Cardiac septum (tissue), 1 donor: ENCODE measurements at places on chromosomes 1 and 21. TPM values are rescaled to one million over a fixed set of nuclear protein-coding genes. Genes with fewer than 3 reads are reported as not detected.
A peak's percentile ranks its signal among the peaks of the same experiment; 100 is the strongest.

SPATA1 gene
- 1.2 TPM for total RNA-seq

SMCP gene
- total RNA-seq = not detected

CLDN14 gene
- total RNA-seq = not detected

MYBPH gene
- total RNA-seq = not detected

IPO9 gene
- total RNA-seq = 24.7 TPM

NBPF4 gene
- total RNA-seq = not detected

TNFRSF18 gene
- 0.19 TPM for total RNA-seq

NECTIN4 gene
- not detected for total RNA-seq

TRIM67 gene
- total RNA-seq = 0.24 TPM

AGRN gene
- 27.0 TPM for total RNA-seq

DNA sequence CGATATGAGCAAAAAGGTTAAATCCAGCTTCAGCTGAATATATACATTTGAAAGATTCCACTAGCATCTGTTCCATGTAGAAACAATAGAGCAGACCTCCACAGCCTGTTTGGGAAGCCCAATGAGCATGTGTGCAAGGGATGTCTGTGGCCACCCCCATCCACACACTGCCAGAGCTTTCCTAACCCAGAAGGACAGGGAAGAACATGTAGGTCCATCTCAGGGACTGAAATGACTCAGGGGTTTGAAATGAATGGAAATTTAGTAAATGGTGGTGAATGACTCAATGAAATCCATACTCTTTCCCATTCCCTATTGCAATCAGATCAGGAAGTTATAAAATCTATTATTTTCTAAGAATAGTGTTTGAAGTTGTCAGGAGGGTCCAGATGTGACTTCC, 397.2 kb downstream of the DUSP10 start:
- DNase-seq = no peak

- peak; percentile 93 for DNase-seq
Observed at GRCh38 chr1:1763657-1764621, 14.3 kb downstream of the NADK start.

GRCh38 chr21:46069166-46069565, 28.7 kb upstream of the COL6A2 start:
- no peak for DNase-seq

DNA sequence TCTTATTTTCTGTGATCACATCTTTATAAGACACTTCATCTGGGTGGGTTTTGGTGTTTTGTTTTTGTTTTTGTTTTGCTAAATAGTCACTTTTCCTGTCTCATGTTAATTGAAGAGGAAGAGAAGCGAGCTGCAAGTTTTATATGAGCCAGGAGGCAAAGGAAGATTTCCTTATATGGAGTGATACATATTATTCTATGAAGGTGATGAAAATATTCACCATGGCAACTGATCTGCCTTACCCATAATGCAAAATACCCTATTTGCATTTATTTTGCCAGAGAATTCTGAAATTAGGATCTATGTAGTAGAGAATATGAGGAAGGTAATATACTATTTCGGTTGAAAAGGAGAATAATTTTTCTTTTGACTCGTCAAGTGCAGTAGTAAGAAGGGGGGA, 13.9 kb downstream of the CXADR start:
- DNase-seq = no peak

DNA sequence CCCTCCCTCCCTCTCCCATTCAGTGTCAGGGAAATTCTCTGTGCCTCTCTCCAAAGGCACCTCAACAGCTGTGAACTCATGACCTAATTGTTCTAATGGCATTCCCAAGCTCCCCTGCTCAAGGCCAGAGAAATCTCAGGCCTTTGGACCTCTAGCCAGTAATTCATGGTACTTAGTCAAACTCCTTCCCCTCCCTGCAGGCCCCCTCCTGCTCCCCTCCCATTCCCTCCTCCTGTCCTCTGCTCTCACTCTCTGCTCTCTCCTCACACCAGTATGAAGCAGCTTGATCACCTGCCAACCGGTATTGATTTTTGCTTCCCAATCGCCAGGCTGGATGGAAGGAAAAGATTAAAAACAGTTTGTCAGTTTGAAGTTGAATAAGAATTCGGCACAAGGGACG, 370.5 kb upstream of the PBX1 start:
- no peak for DNase-seq

GRCh38 chr1:222928212-222928611, 113.4 kb downstream of the DISP1 start:
- DNase-seq = peak; percentile 83

DNA sequence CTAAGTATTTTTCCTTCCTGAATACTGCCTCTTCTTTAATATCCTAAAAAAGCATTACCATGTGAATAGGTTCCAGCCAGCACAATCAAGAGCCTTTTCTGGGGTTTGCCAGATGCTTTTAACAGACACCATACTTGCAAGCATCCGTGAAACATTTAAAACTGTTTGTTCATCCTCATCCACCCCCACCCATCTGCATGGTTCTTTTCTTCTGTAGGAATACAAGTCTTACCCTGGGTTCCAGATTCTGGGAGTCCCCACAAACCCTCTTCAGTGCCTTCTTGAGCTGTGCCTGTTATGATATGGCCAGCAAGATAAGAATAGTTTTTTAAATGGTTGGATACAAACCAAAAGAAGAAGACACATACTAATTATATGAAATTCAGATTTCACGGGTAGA, 354.9 kb upstream of the PLXNA2 start:
- no peak for DNase-seq

DNA sequence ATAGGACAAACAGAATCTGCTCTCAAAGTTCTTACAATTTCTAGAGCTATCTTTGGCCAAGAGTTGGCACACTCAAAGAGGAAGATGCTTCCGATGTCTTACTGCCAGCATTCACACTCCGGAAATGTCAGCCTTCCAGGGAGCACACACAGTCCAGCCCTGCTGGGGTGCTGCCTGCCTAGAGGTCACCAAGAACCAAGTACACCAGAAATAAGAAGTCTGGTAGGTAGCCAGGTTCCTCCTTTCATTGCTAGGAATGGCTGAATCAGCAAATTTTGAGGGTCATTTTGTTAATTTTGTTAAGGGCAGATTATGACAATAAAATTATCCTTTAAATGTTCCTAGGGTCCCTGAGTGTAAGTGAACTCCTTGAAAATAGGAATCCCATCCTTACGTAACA, 77.5 kb downstream of the PLPP3 start:
- no peak for DNase-seq

GRCh38 chr1:220271706-220272046, 577 bp downstream of the RAB3GAP2 start:
- DNase-seq = no peak

DNA sequence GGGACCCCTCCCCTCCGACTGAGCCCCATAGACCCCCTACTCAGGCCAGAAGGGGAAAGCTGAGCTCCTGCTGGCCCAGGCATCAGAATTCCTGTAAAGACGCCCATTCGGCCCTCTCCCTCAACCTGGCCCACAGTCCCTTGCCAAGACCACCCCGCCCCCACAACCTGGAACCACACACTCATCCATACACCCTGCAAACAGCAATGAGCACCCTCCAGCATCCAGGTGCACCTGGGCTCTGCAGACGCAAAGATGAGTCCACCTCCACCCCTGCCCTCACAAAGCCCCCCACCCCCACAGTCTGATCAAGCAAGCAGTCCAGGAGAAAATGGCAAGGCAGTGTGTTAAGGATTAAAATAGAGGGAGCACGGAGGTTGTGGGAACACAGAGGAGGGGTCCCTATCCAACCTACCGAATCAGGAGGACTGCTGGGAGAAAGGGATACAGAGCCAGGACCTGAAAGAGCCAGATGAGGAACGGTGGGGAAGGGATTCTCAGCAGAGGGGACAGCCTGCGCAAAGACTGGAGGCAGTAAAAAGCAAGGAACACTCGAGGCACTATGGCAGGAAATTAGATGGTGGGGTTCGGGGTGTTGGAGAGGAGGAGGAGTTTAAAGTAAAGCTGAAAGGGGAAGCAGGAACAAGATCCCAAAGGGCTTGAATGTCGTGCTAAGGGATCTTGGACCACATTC, 67.3 kb upstream of the LAPTM5 start:
- no peak for DNase-seq

- no peak for DNase-seq
Observed at GRCh38 chr1:51517361-51518032, 1.6 kb downstream of the EPS15 start.

- DNase-seq = no peak
Observed at GRCh38 chr1:23084880-23085279, 65.6 kb downstream of the KDM1A start.

- no peak for DNase-seq
Observed at GRCh38 chr1:109046671-109047070, 4.8 kb upstream of the WDR47 start.

DNA sequence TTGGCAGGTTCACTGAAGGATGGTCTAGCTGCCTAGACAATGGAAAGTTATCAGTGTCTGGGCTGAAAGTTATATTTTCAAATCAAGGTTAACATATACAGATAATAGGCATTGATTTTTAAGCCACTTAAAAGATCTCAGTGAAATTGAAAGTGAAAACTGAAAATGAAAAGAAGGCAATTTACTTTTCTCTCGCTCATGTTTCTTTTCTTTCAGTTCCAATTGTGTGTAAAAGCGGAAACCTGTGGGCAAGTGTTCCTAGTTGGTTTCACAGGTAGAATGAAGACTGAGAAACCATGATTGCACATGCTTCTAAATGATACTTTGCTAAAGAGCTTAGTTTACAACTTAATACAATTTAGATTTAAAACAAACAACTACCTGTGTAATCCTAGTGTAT, 383.7 kb downstream of the ZP4 start:
- DNase-seq = no peak

- DNase-seq = no peak
Observed at GRCh38 chr1:4932311-4933030, 278.1 kb downstream of the AJAP1 start.

DNA sequence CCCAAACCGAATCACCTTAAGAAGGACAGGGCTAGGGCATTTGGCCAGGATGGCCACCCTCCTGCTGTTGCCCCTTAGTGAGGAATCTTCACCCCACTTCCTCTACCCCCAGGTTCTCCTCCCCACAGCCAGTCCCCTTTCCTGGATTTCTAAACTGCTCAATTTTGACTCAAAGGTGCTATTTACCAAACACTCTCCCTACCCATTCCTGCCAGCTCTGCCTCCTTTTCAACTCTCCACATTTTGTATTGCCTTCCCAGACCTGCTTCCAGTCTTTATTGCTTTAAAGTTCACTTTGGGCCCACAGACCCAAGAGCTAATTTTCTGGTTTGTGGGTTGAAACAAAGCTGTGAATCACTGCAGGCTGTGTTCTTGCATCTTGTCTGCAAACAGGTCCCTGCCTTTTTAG, 3.6 kb downstream of the BTG2 start:
- no peak for DNase-seq

- DNase-seq = no peak
Observed at GRCh38 chr1:56322211-56322610, 257.2 kb downstream of the PLPP3 start.

DNA sequence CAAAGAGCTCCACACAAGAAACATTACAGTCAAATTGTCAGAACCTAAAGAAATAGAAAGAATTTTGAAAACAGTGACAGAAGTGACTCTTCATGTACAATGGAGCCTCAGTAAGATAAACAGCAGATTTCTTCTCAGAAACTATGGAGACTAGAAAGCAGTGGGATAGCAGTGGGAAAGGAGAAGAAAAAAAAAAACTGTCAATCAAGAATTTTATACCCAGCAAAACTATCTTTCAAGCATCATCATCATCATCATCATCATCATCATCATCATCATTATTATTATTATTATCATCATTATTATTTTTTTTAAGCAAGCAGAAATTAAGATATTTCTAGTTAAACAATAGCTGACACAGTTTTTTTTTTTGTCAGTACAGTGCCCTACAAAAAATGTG, 24.2 kb downstream of the CEP170 start:
- no peak for DNase-seq

- no peak for DNase-seq
Observed at GRCh38 chr1:166140251-166140650, 26.6 kb downstream of the FAM78B start.

- DNase-seq = no peak
Observed at GRCh38 chr1:160576390-160576789, 2.9 kb downstream of the CD84 start.

- no peak for DNase-seq
Observed at GRCh38 chr1:204250428-204251030, 36.7 kb upstream of the GOLT1A start.

DNA sequence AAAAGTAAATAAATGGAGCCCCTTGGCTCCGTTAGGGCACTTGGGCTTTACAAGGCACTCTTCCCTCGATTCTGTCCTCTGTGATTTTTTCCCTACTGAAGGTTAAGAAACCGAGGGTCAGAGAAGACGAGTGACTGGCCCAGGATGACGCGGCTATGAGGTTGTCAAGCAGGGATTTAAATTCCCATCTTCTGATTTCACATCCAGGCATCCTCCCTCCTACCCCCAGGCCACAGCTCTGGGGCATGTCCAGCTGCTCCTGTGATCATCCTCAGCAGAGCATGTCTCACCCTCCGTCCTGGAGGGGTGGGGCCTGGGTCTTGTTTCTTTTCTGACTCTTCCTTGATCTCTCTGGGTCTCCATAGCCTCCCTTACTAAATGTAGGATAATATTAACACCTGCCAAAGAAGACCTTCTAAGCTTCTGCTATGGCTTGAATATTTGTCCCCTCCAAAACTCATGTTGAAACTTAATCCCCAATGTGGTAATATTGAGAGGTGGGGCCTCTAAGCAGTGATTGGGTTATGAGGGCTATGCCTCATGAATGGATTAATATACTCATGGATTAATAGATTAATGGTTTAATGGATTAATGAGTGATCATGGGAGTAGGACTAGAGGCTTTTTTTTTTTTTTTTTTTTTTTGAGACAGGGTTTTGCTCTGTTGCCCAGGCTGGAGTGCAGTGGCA, 4.6 kb downstream of the CRYBG2 start:
- no peak for DNase-seq

GRCh38 chr1:192936313-192937018, 122.7 kb downstream of the UCHL5 start:
- DNase-seq = no peak

DNA sequence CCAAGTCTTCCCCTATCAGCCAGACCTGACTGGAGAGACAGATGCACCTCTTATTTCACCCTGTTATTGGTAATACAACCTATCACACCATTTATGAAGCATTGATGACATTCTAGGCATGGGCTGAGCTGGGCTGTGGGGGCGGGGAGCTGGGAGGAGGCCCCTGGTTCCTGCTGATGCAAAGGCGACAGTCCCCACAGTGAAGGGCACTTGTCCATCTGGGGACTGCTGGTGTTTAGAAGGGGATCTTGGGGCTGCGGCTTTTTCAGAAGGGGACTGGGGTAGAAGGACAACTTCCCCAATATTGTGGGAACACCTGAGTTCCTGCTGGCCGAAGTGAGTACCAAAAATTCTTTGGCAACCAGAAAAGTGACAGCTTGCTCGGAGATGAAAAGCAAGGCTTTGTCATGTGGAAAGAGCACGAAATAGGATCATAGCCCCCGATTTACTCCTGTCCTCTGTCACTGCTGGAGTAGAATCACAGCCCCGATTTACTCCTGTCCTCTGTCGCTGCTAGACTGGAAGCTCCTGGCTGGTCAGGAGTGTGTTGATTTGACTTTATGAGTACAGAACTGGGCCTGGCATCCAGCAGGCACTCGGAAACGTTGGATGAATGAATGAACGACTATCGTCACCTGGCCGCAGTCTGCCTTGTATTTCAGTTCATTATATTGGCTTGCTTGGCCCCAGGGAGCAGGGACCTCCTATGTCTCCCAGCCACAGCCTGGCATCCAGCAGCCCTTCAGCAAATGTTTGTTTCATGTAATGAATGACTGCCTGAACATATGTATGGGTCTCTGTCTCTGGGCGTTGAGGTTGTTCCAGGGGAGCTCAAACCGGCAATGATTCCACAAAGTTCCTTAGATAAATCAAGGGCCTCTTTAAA, 16.5 kb upstream of the ETV3L start:
- DNase-seq = peak; percentile 70

- no peak for DNase-seq
Observed at GRCh38 chr1:116794804-116795481, 40.7 kb downstream of the CD2 start.
